NCI-H1417 treated with DMSO at 0.1 percent for 48 hours (cell line): ENCODE measurements at places on chromosomes 3 and 15.

GRCh38 chr15:49606594-49606993 is 14.0 kb downstream of the FAM227B start:
- DNase-seq = no peak

- no peak for DNase-seq
These were observed 468.7 kb downstream of the PDCD6IP start for GRCh38 chr3:34267088-34267487.

DNA sequence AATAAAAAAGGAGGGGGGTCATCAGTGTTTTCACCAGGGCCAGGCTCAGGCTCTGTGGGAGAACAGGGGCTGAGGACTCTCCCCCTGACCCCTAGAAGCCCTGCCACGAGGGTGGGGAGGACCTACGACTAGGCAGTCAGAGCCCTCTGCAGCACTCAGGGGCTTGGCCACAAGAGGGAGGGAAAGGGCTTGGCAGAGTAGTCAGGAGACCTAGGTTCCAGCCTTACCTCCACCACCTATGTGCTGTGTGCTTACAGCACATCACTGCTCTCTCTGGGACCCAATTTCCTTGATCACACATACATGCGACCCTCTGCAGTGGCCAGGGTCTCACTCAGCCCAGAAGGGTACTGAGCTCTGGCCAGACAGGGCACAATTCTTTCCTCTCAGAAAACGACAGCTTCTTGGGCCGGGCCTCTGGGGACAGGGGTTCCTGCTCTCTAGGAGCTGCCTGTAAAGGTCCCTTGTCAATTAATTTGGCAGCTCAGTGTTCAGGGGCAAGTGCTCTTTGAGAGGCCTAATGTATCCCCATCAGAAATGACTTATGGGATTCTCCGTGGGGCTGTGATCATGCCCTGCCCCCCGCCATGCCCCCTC is 16.4 kb upstream of the SKIC8 start:
- no peak for DNase-seq

DNA sequence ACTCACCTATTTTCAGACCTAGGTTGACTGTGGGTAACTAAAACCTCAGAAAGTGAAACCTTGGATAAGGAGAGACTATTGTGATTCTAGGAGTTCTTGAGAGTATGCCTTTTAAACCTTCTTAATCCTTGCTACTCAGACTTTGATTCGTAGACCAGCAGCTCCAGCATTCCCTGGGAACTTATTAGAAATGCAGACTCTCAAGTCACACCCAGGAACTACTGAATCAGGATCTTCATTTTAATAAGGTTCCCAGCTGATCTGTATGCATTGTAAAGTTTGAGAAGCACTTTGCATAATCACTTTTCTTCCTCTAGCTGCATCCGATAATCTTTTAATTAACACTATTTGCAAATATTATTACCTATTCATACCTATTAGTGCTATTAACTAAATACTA is 480.3 kb upstream of the KCNMB2 start:
- DNase-seq = no peak

DNA sequence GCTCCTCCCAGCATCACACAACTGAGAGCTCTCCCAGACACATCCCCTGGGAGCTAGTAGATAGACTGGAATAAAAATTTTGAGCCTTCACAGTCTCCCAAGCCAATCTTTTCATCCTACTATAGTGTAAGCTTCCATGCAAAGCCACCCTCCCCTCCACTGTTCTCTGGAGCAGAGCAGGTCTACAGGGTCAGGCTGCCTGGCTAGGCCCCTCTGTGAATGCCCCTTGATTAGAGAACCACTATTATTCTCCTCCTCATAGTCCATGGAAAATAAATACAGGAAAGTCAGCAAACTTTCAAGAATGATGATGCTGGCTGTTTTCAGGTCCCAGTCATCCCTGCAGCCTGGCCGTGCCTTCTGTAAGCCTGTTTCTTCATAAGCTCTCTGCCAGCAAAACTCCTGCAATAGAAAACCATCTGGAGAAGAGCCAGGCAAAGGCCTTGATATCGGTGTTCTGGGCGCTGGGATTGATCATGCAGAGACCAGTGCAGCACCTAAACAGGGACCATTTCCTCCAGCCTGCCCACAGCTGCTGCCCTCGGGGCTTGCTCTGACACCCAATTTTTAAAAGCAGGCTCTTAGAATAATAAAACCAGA is 51.7 kb downstream of the CRYGS start:
- DNase-seq = no peak

- no peak for DNase-seq
These were observed 19.1 kb upstream of the EIF1B start for GRCh38 chr3:40290396-40290795.
